ENCODE measurements at places on chromosomes 11 and 22.

DNA sequence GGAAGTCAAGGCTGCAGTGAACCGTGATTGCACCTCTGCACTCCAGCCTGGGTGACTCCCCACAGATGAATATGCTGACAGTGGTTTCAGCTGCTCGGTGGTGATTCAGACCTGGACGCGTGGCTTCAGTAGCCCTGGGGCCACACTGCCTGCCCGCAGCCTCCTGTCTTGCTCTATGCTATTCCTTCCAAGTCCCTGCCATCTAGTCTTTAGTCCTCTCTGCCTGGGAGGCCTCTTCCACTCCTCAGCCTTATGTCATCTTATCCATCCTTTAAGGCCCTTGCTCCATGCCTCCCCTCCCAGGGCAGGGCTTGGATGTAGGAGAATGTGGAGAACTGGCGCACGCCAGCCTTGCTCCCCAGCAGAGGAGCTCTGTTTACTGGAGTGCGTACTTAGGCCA is 23.0 kb downstream of the YDJC start:
- no peak for DNase-seq

GRCh38 chr11:61049859-61050258 is 52.4 kb upstream of the CD5 start:
- DNase-seq: peak; percentile 22

- DNase-seq: no peak
Measured at GRCh38 chr22:46547179-46547882, 9.9 kb upstream of the CELSR1 start.

GRCh38 chr11:112150517-112150916 is 13.4 kb downstream of the IL18 start:
- no peak for DNase-seq

GRCh38 chr22:36017651-36018091 is 11.0 kb downstream of the RBFOX2 start:
- DNase-seq: no peak

- no peak for DNase-seq
Measured at GRCh38 chr11:19963697-19964387, 196.4 kb downstream of the DBX1 start.

- DNase-seq: no peak
Measured at GRCh38 chr11:10895285-10895684, 37.4 kb upstream of the ZBED5 start.

GRCh38 chr22:49664371-49664881 is 163.2 kb downstream of the BRD1 start:
- DNase-seq: no peak

DNA sequence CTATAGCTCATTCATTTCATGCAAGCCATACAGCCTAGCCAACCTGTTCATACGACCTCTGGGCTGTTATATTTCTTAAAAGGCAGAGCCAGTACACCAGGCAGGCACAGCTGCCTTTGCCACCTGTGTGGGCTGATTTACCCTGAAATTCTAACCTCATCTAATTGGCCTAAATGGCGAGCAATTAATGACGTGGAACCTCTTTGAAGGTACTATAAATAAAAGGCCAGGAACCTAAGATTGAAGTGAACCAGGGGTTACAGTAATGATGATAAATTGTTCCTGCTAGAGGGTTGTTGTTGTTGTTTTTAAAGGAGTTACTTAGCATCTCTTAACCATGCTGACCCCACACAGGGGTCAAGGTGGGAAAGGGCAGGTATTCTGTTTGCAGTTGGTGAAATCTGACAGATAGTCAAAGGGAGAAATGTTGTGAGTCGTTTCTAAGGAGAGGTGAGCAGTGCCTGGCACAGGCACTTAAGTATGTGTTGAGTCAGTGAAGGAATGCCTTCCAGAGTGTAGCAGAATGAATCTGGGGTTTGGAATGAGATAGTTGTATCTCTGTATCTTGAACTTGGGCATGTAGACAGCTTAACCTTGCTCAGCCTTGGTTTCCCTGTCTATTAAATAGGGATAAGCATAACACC is 213.5 kb upstream of the NAV2 start:
- no peak for DNase-seq

GRCh38 chr11:119845756-119846155 is 116.8 kb upstream of the NECTIN1 start:
- DNase-seq: no peak

- no peak for DNase-seq
Measured at GRCh38 chr22:31173386-31174145, 13.6 kb downstream of the RNF185 start.

GRCh38 chr11:38005597-38005996 is 1407.6 kb upstream of the RAG2 start:
- DNase-seq: no peak

DNA sequence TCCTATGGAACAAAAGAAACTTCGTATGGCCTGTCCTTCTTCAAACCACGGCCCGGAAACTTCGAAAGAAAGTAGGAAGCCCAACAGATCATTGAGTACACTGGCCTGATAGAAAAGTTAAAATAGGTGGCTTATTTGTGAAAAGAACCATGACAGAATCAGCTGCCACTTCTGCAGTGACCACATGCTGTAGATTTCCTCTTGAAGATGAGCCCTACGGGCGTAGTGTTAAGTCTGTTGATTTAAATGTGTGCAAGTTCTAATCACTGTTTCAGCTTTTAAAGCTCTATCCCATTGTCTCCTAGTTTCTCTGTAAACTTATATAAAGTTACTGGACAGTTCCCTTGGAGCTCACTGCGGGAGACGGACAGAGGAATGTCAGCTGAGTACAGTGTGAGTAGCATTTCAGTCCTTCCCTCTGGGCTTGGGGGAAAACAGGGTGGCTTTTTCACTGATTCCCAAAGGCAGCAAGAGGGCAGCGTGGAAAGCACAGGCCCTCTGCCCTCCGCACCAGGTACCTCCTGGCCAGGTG is 17.8 kb downstream of the SAMM50 start:
- DNase-seq: no peak

DNA sequence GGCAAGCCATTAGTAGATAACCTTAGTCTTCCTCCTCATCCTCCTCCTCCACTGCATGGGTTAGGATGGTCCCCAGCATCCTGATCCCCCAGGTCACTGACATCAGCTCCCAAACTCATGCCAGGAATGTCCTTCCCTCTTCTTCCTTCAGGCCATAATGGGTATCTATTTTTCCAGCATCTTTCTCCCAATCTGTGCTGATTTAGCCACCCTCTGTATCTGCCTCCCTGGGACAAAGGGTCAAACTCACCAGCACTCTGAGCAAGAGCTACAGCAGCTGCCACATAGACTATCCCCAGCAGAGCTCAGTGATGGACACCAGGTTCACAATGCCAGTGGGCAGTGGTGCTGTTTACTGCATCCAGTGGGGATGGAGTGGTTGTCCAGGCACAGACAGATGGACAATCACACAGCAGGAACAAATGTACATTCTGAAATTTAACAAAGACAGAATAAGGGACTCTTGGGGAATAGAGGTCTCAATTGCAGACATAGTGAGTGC is 115.2 kb upstream of the TOP3B start:
- DNase-seq: no peak

- no peak for DNase-seq
Measured at GRCh38 chr22:24588757-24589481, 4.0 kb downstream of the LRRC75B start.

DNA sequence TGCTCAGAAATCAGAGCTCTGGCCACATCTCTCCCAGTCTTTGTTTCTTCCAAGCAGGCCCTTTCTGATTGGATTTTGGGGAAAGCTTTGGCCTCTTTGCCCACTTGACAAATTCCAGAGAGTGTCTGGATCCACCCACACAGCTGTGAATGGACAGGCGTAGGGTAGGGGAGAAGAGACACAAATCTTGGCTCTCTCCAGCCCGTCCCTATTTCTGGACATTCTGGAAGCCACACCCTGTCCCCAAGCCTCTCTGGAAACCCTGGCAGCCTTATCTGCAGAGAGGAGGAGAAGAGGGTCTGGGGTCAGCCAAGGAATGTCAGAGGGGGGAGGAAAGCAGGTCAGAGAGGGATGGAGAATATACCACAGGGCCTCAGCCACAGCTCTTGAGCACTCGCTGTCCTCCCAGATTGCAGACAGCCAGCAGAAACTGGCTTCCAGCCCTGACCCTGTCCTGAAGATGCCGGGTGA is 59.5 kb upstream of the WNT11 start:
- no peak for DNase-seq

- peak; percentile 47 for DNase-seq
Measured at GRCh38 chr22:39959640-39960447, at the start of gene TMA7B. TMA7B (plus strand) TSS chr22:39960397; CDS start chr22:39964375, 3,978 bp downstream.
